ENCODE measurements at places on chromosomes 6 and 20. TPM values are rescaled to one million over a fixed set of nuclear protein-coding genes. Genes with fewer than 3 reads are reported as not detected.

DNA sequence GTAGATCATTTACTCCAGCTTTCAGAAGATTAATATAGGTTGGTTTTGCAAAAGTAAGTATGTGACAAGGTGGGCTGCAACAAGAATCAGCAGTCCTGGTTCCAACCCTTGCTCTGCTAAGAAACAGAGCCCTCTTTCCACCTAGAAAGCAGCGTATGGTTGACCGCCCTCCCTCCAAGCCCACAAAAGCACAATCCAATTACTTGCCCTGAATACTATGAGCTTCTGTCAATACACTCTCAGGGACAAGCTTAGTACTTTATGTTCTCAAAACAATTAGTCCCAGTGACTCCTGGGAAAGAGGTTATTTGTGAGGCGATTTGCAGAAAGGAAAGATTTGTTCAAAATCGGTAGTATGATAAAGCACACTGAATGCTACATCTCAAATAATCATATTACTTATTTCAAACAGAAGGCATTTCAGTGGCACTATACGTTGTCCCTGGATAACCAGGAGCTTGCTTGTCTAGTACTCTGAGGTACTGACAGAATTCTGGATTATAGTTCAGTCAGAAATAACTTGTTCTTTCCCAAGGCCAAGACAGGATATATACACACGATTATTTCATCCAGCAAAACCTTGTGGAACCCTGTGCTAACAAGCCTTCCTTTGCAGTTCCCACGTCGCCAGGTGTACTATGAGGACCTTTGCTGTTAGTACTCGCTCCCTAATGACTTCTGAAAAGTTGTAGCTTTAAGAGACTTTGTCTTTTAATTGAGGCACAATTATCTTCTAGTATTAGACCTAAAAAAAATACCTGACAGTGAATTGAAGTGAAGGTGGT is 96.9 kb upstream of the ADTRP start:
- no peak for DNase-seq

GRCh38 chr20:18740726-18741125 is 72.9 kb upstream of the SCP2D1 start:
- no peak for DNase-seq

DNA sequence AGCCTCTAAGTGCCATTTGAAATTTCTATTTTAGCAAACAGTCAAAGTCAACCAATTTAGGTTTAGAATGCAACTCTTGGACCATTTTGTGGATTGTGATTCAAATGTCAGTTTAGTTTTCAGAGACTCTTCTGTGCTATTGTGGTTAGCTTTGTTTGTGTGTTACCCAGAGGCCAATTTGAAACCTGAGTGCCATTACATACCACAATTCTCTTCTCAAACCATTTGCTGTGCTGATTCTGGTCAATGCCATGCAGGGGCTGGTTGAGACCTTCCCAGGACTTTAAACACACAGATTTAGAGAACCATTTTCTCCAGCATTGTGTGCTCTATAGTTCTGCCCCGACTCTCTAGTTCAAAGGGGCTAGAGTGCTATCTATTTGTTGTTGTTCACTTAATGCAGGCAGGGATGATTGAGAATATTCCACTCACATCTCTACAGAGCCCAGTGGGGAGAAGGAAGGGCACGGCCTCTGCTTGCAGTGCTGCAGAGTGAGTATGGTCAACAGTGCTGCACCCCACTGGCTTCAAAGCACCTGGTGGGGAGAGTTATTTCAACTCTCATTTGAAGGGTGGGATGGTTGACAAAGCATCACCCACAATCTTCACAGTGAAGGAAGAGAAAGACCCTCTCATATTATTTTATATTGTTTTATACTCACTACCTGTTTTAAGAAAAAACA is 738.2 kb downstream of the COL12A1 start:
- DNase-seq = no peak

TNFRSF6B gene
- total RNA-seq = not detected

LBP gene
- total RNA-seq = not detected

- no peak for DNase-seq
These were observed 397.0 kb upstream of the KHDRBS2 start for GRCh38 chr6:62683063-62683462.

GRCh38 chr20:54017846-54018245 is 52.5 kb downstream of the BCAS1 start:
- DNase-seq = no peak

- no peak for DNase-seq
These were observed 34.8 kb downstream of the WRNIP1 start for GRCh38 chr6:2799936-2800527.

GATA5 gene
- 3.8 TPM for total RNA-seq

E2F3 gene
- total RNA-seq = 33.2 TPM

GRCh38 chr6:81938014-81938856 is 185.8 kb upstream of the TENT5A start:
- DNase-seq = no peak

CDH4 gene
- 0.43 TPM for total RNA-seq

DNA sequence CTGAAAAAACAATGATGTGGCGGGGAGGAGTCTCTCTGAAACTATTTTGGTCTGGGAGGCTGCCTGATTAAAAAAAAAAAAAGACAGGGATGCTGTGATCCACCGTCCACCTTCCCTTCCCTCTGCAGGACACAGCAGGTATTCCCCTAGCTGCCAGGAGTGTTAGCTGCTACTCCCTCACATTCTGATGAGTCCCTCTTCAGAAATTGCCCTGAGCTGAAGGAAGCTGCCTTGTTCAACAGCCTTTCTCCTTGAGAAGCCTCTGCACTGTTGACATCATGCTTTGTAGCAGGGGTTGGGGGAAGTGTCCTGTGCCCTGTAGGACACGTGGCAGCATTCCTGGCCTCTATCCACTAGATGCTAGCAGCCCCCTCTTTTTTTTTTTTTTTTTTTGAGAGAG is 71.7 kb upstream of the ZMYND8 start:
- no peak for DNase-seq

- DNase-seq = no peak
These were observed 158.0 kb downstream of the TENT5A start for GRCh38 chr6:81594501-81594900.

- DNase-seq = peak; percentile 14
These were observed 264.3 kb upstream of the PLN start for GRCh38 chr6:118283766-118284165.

- DNase-seq = no peak
These were observed 22.4 kb upstream of the UTRN start for GRCh38 chr6:144262470-144263369.

- DNase-seq = no peak
These were observed 13.3 kb upstream of the ENPP5 start for GRCh38 chr6:46184114-46184513.

DNA sequence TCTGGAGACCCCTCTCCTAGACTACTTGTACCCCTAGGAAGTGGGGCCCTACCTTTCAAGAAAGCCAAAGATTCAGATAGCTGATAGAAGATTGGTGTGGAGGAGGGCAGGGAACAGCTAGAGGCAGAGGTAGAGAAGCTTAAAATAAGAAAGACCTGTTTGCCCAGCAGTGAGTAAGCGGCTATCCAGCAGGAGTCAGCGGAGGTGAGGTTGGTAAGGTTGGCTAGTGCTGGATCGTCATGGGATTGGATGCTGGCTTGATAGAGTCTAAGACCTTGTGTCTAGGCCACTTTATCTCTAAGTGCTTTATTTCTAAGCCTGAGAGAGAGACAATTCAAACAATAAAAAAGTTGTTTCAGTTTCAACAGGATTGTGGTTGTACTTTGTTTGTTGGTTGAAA is 19.1 kb downstream of the ANKS1A start:
- no peak for DNase-seq

DNA sequence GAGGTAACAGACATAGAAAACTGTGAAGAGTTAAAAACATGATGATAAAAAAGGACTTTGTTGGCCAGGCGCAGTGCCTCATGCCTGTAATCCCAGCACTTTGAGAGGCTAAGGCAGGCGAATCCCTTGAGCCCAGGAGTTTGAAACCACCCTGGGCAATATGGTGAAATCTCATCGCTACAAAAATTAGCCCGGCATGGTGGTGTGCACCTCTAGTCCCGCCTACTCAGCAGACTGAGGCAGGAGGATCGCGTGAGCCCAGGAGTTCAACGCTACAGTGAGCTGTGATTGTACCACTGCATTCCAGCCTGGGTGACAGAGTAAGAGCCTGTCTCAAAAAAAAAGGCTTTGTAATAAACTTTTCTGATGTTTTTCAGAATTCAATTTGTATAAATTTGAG is 60.1 kb downstream of the GFOD1 start:
- DNase-seq = no peak

GRCh38 chr6:157853018-157853805 is 30.2 kb downstream of the SNX9 start:
- DNase-seq = no peak

- no peak for DNase-seq
These were observed 548 bp upstream of the HLA-DRA start for GRCh38 chr6:32439139-32439538.

GRCh38 chr20:34773726-34774125 is 51.7 kb downstream of the NCOA6 start:
- no peak for DNase-seq

DNA sequence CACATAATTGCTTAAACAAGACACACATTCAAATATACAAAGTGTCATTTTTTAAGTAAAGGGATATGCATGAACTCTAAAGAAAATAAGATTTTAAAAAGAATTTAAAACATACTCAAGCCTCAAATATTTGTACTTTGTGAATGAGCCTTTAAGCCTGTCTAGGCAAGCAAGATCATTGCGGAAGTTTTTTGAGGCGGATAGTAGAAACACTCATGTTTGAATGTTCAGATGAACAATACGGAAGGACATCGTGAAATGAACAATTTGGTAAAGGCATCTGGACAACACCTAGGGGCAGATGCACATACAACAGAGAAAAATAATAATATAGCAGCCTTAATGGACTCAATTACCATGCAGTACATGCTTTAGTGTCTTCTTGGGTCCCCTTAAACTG is 928.9 kb downstream of the TFAP2A start:
- DNase-seq = no peak

DNA sequence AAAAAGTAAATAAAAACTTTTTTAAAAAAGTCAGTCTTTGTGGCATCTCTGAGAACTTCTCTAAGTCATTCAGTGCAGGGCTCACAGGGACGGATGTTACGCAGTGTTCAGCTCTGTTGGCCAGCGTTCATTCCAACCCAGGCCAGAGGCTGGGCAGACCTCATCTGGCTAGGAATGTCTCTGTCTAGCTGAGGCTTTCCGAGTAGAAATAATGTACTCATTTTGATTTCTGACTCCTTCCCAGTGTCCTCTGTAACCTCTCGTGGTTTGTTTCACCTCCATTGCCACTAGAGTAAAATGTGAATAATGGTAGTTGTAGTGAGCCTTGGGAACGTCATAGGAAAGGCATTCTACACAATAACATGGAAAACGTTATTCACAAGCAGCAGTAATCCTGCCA is 135.1 kb downstream of the TMEM242 start:
- no peak for DNase-seq

GRCh38 chr6:51788121-51788520 is 299.3 kb downstream of the PKHD1 start:
- no peak for DNase-seq

FOXA2 gene
- 124 TPM for total RNA-seq

TFAP2D gene
- total RNA-seq = not detected

DNA sequence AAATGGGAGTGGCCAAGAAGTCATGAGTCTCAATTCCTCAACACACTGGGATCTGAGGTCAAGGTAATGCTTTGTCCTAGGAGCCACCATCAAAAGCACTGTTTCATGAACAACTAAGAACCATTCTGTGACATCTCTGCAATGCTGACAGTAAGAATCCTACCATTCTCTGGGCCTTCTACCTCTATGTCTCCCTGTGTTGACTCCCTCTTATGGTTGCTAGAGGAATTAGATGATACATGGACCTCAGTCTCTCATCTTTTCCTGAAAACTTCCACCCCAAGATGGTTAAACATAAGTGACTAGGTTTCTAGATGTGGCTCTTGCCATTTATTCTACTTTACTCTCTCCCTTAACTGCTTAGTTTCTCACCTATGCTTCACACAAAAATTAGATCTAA is 9.1 kb downstream of the MTRF1L start:
- DNase-seq = no peak

GRM4 gene
- 0.38 TPM for total RNA-seq

DNA sequence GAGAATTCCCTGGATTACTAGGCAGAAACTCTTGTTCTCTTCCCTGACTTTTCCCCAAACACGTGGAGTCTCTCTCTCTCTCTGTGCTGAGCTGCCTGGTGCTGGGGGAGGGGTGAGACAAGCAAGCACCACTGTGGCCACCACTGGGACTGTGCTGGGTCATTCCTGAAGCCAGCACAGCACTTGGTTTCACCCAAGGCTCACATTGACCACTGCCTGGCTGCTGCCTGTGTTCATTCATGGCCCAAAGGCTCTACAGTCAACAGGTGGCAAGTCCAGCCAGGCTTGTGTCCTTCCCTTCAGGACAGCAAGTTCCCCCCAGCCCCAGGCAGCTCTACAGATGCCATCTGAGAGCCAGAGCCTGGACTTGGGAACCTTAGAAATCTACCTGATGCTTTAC is 92.2 kb downstream of the CTNNBL1 start:
- no peak for DNase-seq

DNA sequence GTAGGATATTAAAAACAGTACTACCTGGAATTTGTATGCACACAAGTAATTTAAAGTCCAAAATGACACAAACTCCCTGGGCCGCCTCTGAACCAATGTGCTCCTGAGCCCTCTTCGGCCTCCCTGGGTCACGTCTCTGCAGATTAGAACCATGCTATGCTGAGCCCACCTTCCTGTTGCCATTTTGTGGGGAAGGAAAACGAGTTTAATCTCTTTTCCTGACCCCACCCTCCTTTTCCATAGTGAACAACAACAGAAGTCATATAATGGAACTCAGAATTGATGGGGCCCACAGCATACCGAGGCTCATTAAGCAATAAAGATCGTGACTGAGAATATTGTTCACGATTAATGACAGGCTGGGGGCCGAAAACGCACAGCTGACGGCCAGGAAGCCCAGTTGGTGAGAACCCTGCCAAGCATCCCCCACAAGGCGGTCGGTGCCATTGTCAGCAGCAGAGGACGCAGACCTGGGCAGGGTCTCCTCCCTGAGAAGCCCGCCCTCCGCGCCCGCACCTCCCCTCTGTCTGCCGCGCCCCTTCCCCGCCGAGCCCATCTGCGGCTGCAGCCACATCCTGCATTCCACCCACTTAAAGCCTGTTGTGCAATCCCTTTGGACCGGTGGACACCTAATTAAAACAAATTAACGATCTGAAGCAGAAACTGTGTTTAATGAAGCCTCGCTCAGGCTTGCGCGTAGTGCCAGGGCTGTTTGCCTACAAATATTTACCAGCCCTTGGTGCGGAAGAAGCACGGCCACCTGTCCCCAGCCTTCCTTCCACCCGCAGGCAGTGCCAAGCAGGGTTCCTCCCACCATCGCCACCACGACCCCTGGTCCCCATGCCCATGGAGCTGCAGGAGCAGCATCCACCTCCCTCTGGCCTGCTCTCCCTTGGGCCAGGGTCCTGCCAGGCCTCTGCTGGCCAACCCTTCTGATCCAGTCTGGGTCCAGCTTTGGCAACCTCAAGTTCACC is 68.1 kb downstream of the DLL1 start:
- DNase-seq = no peak

DNA sequence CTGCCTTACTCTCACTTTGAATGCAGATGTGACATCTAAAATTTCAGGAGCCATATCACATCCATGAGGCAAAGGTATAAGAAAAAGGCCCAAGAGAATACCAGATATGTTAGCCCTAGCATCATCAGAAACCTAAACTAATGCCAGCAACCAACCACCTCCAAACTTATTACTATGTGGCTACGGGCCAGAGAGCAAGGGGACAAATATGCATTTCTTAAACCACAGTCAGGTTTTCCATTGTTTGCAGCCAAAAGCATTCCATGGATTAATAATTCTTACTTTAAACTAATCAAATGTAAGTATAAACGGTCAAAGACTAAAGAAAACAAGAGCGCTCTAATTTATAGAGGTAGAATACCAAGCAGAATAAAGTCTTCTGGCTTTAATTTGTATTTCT is 84.7 kb downstream of the TASP1 start:
- no peak for DNase-seq

- no peak for DNase-seq
These were observed 408 bp downstream of the PTCHD4 start for GRCh38 chr6:48110436-48111142.
